IMR-90 (cell line): ENCODE measurements at places on chromosomes 2 and 18. TPM values are rescaled to one million over a fixed set of nuclear protein-coding genes. Genes with fewer than 3 reads are reported as not detected.

Gene CCDC178
- total RNA-seq, result not detected in 2 replicates

Gene TEKT4
- total RNA-seq, result not detected in 2 replicates

Gene ITPRID2
- 168 and 187 TPM in 2 replicates for total RNA-seq

Gene HOXD13
- total RNA-seq, result not detected in 2 replicates

Gene GALNT3
- 2.0 and 4.4 TPM in 2 replicates for total RNA-seq

Gene TUBA3E
- total RNA-seq, result not detected in 2 replicates

Gene MALL
- 1.6 and 2.2 TPM in 2 replicates for total RNA-seq

Gene VWC2L
- total RNA-seq, result not detected in 2 replicates

Gene CERKL
- total RNA-seq, result under 0.01 TPM in 1 of 2 replicates, not detected in the other

Gene IL36B
- total RNA-seq, result not detected in 2 replicates

Gene NOSTRIN
- under 0.01 and 0.18 TPM in 2 replicates for total RNA-seq

Gene KCNJ13
- not detected in 2 replicates for total RNA-seq

Gene CHRND
- total RNA-seq, result not detected in 2 replicates

Gene SP5
- total RNA-seq, result not detected in 2 replicates

- no peak for DNase-seq
Measured at GRCh38 chr2:33812707-33813106, 213.6 kb upstream of the FAM98A start.

DNA sequence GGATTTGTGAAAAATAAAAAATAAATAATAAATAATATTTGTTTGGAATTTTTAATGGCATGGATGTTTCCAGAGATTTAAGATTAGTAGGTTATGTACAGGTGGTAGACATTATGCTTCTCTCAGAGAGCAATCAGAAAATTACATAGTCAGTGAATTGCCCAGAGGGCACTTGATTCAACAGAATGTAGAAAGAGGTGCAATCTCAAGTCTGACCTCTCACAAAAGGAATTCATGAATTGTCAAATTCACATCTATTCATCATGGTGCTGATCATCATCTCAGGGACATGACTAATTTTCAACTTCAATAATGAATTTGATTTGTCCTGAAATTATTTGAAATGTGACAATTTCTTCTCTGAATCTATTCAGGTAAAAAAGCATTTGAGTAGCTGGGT is 172.5 kb downstream of the PDE11A start:
- no peak for DNase-seq

- DNase-seq, result peak; percentile 79
Measured at GRCh38 chr2:64770137-64770780, 116.5 kb upstream of the SERTAD2 start.

DNA sequence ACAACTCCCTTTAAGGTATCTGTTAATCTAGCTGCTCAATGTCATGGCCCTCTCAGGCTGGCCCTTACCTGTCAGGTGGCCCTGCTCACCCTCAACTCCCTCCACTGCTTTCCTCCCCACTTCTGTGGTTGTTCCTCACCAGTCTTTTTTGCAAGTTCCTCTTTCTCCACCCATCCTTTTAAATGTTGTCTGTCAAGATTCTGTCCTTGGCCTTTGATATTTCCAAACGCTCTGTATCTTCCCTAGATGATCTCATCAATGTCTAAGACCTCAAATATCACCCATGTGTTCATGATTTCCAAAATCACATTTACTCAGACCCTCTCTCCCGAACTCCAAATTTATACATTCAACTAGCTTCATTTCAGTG is 3.5 kb downstream of the PTPN2 start:
- DNase-seq, result no peak

DNA sequence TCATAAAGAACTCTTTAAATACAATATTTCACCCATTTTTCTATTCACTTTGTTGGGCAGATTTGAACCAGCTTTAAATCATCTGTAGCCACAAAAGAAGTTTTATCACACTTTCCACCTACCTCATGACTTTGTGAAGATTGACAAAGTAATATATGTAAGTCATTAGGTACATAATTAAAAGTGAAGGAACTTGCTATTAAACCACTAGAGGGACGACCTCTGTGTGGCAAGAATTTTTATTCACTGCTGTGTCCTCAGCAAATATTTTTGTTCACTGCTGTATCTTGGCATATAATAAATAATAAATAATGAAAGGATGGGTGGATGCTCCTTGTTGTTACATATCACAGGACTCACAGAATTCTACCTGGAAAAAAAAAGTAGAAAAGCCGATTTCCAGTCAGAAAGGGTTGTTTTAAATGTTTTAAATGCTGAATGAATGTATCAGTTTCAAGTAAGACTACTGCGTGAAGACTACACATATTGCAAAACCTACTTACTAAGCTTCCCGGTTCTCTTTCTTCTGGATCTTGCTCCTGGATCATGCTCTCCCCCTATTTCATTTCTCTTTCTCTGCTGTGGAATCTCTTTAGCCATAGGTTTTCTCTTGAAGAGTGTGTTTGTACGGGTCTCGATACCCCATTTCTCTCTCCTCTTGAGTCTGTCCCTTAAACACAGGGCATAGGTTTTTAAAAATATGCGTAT is 44.8 kb downstream of the KCMF1 start:
- DNase-seq, result no peak

GRCh38 chr2:84779781-84780180 is 101.1 kb downstream of the TRABD2A start:
- DNase-seq, result no peak

- DNase-seq, result peak; percentile 96
Measured at GRCh38 chr18:36850527-36851201, 21.7 kb downstream of the KIAA1328 start.

- peak; percentile 9 for DNase-seq
Measured at GRCh38 chr18:24321071-24321470, 76.6 kb downstream of the OSBPL1A start.

- DNase-seq, result no peak
Measured at GRCh38 chr2:129723277-129724020, 256.0 kb upstream of the RAB6C start.

DNA sequence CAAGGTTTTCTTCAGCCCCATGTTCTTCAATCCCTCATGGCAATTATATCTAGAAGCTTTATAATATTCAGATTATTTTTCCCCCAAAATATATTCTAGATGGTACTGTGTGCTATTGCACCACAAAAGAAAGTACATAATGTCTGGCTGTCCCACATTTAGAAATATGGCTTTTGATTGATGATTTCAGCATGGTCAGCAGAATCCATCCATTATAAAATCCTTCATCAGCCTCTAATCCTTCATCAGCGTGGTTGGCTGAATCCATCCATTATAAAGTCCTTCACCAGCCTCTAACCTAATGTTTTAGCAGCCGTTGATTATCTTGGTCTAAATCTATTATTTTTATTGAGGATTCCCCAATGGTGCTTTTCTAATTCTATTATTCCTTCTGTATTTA is 23.3 kb upstream of the HAAO start:
- no peak for DNase-seq

- DNase-seq, result no peak
Measured at GRCh38 chr2:202848813-202849212, 22.8 kb downstream of the ICA1L start.

DNA sequence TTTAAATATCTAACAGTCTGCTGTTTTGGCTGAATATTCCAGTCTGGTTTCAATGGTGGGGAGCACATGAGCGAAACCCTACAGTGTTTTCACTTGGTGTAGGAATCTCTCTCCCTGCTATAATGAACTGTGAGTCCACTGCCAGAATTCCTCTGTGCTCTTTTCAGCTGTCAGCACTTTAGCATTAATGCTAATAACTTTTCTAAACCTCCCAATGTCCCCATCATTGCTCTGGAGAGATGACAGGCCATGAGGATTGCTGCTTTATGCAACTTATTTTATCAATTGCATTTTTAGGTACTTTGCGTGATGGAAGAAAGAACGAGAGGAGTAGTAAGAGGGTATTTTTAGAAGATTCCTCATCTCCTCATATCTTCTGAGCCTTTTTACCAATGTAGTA is 25.3 kb downstream of the STK39 start:
- DNase-seq, result no peak

DNA sequence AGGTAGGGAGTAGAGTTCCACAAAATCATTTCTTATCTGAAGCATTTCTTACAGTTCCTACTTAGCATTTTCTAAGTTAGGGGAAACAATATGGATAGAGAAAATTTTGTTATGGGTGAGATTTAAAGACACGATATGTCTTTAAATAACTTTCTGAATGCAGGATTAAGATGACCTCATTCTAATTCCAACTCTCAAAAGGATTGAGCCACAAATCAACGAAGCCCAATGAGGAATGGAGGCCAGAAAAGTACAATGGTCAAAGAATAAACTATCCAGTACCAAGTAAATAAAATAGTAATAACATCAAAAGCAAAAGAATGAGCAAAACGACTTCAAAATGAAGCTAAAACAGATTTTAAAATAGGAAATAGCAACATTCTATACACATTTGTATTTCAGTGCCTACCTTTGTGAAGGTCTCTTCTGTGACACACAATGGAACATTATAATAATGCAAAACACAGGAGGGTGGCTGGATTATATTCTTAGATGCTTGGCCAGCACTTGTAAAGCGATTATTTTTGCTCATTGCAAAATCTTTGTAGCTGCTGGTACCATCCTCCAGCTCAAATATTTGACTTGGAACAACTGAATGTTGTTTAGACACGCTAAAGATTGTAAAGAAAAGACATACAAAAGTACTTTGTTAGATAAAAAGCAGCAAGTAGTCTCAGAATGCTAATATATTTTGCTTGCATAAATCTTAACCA is 33.8 kb downstream of the HNRNPLL start:
- no peak for DNase-seq

DNA sequence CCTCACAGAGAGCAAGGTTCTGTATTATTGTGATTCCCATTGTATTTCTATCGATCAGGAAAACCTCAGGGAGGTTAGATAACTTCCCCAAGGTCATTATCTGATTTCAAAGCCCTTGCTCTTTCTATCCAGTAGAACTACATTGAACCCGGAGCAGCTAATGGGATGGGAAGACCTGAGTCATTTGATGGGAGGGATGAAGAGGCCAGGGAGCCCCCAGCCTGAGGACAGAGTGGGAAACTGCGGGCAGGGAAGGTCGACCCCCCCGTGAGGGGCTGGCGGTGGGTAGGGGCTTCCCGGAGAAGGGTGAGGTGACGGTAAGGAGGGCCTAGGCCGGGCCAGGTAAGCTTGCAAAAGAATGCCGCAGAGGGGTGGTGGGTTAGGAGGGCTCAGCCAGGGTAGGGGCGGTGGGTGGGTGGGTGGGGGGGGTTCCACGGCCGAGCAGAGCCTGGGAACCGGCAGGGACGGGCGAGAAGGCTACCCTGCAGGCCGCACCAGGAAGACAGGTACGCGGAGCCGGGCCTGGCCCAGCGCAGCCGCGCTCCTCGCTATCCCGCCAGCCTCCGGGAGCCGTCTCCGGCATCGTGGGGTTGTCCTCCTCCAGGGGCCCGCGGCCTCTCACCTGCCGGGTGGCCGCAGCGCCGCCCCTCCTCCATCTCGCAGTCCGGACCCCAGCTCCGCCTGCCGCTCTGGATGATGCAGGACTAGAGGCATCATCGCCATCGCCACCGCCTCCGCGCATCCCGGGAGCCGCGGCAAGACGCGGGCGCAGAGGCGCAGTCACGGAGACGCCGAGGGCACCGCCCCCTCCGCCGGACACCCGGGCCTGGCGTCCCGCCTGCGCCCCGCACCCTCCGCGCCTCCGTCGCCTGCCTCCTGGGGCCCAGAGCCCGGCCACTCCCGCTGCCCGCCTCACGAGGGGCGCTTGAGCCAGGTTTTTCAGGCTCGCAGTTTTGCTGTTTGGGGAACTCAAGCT is at the start of gene GPR75:
GPR75 (minus strand) TSS at position 762 of the 976 bp plus-strand sequence. CDS start 5,211 bp downstream, outside the sequence.
- peak; percentile 17 for DNase-seq

- peak; percentile 12 for DNase-seq
Measured at GRCh38 chr2:148926291-148926961, 51.4 kb downstream of the KIF5C start.
